Type B pancreatic cell (in vitro differentiated cells): ENCODE measurements at places on chromosomes 1 and 21.

GRCh38 chr1:70331962-70332361 lies 22.6 kb downstream of the ANKRD13C start:
- DNase-seq = no peak

DNA sequence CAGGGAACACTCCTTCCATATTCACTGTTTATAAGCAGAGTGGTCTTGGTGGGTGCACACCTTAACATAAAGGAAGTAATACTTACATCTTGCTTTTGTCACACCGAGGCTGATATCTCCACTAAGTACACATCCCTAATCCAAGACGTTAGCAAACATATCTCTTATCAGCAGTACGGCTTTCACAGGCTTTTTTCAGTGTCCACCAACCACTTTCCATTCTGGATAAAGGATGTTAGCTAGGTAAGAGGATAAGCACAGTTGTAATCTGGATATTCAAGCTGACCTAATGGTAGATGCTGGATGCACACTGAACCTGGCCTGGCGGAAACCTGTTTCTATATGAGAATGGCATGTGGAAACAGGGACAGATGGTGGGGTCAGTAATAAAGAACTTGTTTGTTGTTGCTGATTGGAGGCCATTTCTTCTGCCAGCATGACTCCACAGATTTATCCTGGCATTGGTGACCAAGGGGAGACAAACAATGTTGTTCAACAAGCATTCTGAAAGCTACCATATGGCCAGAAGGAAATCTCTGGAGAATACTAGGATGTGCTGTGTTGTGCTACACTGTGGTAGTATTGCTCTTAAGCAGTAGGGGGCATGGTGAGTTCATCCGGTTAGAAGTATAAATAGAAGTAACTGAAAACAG lies 416.4 kb downstream of the PTBP2 start:
- no peak for DNase-seq

GRCh38 chr1:214563881-214564280 lies 12.5 kb upstream of the PTPN14 start:
- no peak for DNase-seq

- no peak for DNase-seq
Measured at GRCh38 chr1:230979389-230979716, 459 bp downstream of the ARV1 start.

DNA sequence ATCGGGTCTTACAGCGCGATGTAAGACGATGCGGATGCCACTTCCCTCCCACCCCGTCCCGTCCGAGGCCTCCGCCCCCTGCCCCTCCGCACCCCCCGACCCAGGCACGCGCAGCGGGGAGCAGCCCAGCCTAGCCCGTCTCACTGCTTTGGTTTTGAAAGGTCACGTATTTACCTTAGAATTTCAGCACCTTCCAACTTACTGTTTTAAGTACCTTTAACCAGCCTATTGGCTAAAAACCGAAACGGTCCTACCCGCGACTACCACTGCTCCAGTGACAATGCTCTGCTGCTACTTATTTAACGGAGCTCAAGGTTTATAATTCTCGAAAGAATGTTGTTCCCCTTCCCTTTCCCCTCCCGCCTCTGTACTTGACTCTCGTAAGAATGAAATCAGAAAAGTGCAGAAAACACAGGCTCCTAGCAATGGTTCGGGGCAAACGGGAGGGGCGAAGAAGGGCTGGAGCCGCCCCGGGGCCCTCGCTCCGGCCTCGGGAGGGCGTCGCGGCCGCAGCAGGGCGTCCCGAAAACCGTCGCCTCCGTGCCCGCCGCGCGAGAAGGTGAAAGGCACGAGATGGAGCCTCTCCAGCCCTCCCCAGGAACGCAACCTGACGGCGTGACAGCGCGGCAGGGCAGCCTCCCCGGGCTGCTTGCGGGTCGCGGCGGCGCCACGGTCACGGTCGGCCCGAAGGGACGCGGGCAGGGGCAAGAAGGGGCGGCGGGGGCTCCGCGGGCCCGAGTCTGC lies 667 bp downstream of the TMEM50B start:
- peak; percentile 69 for DNase-seq

- DNase-seq = no peak
Measured at GRCh38 chr1:12249748-12250147, 19.9 kb downstream of the VPS13D start.

GRCh38 chr1:178577882-178578281 lies 65.0 kb downstream of the TEX35 start:
- no peak for DNase-seq

DNA sequence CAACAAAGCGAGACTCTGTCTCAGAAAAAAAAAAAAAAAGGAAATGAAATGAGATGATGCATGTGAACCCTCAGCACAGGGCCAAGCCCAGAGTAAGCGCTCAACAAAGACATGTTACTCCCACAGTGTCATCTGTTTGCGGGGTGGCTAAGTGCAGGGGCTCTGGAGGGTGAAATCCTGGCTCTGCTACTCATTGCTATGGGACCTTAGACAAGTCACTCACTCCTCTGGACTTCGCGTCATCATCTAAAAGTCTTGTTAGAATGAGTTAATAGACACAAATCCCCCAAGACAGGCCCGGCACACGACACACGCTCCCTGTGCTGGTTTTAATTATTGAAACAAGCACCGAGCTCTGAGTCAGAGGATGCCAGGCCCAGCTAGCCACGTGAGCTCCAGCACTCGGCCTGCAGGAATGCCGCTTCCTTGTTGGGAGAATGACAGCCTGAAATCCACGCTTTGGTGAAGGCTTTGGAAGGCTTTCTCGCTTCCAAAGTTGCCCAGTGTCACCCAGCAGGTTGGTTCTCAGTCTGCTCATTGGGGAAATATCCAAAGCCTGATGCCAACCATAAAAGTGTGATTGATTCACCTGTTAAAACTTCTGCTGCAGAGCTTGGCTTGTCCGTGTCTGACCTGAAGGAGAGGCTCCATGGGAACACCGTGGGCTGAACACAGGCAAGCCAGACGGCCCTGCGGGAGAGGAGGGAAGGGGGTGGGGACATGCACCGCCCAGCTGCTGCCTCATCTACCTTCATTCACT lies 36.7 kb upstream of the TARDBP start:
- no peak for DNase-seq

- DNase-seq = peak; percentile 79
Measured at GRCh38 chr1:112501810-112502641, 6.7 kb upstream of the WNT2B start.

DNA sequence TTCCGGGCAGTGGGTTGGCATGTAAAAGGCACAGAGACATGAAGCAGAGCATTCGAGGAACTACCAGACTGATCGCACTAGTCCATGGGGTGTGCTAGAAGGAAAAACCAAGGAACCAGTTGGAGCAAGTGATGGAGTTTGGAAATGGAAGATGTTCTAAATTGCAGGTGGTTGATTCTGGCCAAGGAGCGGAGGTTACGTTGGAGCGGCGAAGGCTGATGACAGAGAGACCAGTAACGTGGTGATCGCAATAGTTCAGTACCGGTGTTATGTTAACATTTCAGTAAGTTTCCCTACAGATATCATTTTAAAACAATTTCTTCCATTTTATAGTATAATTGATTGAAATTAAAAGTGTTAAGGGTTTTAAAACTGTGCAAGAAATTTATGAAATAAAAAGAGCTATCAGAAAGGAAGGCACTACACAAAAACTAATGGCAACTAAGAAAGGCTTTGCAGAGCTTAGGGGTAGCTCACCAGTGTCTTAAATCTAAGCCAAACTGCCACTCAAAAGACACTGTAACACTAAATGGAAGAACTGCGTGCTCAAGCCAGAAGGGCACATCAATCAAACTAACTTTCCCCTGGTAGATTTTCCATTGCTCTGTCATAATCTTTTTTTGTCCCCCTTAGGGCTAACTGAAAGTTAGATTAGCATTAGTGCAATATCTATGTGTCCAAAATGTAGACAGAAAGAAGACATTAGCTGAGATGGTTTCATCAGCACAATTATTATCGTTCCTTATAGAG lies 11.3 kb upstream of the HEATR1 start:
- DNase-seq = no peak

GRCh38 chr1:109370712-109371340 lies 26.9 kb downstream of the SORT1 start:
- DNase-seq = no peak

GRCh38 chr1:208951908-208952307 lies 631.6 kb upstream of the CAMK1G start:
- no peak for DNase-seq

DNA sequence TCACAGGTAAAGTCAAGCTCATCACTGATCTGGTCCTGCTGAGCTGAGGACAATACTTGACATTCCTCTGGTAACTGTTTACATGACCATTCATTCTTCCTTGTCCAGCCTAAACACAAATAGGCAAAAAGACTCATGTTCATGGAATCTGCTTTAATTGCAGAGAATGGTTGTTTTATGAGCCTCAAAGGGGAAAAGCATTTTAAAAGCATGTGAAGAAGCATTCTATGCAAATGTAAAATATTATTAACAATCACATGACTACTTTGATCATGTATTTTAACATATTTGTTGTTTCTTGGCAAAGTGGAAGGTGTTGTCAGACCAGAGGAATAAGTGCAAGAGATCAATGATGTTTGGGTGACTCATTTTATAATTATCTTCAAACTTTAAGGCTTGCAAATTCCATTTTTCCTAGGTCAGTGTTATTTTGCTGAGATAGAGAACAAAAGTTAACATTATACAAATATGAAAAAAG lies 133.7 kb downstream of the RUNX1 start:
- no peak for DNase-seq
